ENCODE measurements at places on chromosomes 6 and 20.

DNA sequence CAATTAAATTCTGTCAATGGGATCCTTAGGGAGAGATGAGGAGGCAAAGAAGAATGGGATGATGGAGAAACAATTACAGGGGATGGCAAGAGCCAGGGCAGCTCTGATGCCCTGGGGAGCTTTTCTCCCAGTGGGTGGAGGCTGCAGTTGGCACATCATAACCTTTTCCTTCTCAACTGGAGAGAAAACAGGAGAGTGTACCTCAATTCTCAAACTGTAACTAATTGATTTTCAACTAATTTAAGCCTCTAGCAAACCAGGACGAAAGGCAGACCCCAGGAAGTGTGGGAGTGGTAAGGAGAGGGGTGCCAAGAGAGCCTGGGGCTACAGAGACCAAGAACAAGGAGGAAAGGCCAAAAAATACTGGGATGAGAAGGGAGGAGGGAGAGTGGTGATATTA lies 5.7 kb downstream of the BMP5 start:
- no peak for DNase-seq

DNA sequence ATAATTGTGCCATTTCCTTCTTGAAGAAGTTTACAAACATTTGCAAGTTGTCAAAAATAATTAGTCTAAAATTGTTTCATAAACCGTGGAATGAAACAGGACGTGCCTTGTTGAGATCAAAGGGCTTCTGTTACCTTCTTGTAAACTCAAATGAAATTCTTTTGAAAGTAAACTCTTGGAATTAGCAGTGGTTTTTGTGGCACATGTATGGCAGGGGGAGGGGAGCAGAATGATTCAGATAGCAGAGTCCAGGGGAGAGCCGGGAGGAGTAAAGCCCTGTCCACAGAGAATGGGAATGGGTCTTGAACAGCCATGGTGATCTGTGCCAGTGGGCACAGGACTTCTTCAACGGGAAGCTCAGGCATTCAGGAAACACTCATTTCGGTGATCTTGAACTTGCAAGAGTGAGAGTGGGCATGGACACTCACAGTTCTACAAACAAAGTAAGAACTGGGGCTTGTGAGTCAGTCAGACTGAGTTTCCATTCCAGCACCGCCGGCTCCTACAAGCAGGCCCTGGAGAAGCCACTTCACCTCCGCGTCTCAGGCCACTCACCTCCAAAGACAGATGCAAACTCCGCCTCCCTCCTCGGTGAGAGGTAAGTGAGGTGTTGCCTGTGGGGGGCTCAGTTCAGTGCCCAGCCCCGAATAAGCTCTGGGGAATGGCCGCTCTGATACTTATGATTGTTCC lies 143.1 kb downstream of the CDH26 start:
- no peak for DNase-seq

GRCh38 chr6:138815797-138816528 lies 20.1 kb downstream of the ECT2L start:
- no peak for DNase-seq

GRCh38 chr20:59010321-59010994 lies 3.4 kb upstream of the CTSZ start:
- DNase-seq = no peak

GRCh38 chr20:59333951-59334350 lies 33.5 kb downstream of the EDN3 start:
- DNase-seq = no peak

Data from stimulated activated CD4-positive, alpha-beta T cell treated with anti-CD3 and anti-CD28 coated beads, Interleukin-2, amount 100 ng/mL, for 24 hours (primary cell).